ENCODE measurements at places on chromosomes 6 and 20.

GRCh38 chr6:131615275-131615674 lies 12.8 kb downstream of the MED23 start:
- no peak for DNase-seq

DNA sequence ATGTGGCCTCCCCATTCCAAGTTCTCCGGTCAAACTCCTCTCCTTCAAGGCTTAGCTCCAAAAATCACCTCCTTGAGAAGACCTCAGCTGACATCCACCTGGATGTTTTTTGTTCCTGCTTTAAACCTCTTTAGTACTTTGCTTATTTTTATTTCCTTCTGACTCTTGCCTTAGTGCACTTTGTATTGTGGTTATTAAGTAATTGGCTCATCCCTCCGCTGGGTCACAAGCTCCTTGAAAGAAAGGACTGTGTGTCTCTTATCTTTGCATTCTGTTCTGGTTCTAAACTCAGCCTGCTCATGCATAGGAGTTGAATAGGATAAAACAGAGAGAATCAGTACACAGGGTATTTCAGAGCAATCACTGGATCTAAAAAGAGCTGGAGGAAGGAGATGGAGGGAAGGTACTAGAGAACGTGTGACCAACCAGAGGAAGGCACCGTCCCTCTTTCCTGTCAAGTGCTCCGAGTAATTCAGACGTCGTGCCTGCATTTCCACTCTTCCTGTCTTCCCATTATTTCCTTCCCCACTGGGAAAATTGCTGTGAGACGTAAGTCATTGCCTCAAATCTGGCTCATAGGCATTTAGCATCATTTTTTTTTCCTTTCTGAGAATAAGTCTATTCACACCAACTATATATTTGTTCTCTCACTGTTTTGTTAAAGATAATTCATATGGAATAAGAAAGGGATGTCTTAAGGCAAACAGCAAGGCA lies 59.7 kb upstream of the GLP1R start:
- DNase-seq, result no peak

DNA sequence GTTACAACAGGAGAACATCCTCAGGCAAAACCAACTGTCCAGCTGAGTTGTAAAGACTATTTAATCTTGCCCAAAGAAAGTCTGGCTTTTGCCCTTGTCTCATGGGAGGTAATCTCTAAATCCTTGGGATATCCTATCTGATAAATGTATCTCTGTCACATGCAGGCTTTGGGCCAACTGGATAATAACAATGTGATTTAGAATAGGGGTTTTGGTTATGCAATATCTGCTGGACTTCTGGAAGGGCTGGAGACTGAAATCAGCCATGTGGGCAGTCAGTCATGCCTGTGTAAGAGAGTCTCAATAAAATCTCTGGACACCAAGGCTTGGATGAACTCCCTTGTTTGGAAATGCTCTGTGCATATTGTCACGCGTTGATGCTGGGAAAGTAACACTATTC lies 56.3 kb upstream of the PRL start:
- no peak for DNase-seq

DNA sequence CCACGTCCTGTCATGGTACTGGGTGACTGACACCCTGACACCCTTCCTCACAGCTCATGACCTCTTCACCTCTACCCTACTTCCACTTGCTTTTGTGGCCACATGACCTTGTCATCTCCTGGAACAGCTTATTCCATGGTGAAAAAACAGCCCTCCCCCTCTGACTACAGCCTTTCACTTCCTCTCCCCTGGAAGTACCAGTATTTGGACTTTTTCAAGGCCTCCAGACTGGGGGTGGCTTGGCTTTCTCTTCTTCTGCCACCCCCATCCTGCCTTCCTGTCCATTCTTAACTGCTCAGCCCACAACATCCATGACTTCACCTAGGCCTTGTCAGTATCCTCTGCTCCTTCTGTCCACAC lies 168.4 kb downstream of the CARMIL1 start:
- DNase-seq, result no peak

- DNase-seq, result no peak
Measured at GRCh38 chr20:25985597-25985996, 288.9 kb upstream of the ZNF337 start.

GRCh38 chr6:583635-584034 lies 73.3 kb downstream of the HUS1B start:
- DNase-seq, result no peak

DNA sequence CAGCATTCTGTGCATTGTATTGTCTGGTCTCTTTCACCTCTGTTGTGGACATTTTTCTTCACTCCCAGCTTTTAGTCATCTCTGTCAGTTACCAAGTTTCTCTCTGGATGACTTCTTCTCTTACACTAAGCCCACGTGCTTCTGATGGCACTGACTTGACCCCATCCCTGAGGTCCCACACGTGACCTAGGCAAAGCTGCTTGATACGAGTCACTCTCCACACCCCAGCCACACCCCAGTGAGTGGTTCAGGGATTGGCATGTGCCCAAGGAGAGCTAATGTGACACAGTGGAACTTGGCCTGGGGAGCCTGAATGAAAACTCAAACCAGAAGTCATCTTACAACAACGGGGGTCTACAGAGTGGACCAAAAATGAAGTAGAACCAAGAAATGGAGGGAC lies 32.2 kb downstream of the HTR1E start:
- no peak for DNase-seq

DNA sequence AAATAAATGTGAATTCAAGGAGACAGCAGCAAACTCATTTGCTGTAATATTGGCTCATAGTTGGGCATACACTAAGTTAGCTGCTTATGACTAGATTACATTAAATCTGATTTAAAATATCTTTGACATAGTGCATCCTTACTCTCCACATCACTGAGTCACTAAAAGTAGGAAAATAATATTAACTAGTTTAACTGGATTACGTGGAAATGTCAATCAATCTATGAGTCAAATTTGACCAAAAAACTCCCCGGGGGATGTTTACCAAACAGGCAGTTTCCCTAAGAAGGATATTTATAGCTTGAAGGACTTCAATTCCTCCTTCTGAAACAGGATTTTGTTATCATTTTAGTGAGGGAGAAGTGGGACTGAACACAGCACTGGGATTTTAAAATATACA lies 366.5 kb downstream of the ESR1 start:
- DNase-seq, result no peak

DNA sequence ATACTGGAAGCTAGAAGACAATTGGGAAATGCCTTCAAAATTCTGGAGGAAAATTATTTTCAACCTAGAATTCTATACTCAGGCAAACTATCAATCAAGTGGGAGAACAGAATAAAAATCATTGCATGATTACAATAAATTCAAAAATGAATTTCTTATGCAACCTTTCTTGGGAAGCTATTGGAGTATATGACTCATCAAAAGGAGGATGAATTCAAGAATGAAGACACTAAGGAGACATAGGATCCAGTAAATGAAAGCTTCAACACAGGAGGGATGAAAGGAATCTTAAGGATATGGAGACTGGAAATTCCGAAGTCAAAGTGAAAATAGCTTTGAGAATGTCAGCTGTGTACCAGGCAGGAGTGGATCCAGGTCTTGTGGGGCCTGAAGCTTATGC lies 12.6 kb upstream of the UBR2 start:
- DNase-seq, result no peak

DNA sequence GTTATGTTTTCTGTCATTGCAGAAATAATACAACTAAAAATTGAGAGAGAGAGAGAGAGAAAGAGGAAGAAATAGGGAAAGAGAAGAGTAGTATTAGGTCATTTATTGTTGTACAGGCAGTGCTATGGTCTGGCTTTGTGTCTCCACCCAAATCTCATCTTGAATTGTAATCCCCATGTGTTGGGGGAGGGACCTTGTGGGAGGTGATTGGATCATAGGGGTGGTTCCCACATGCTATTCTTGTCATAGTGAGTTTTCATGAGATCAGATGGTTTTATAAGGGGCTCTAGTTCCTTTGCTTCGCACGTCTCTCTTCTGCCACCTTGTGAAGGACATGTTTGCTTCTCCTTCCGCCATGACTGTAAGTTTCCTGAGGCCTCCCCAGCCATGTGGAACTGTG lies 677.4 kb upstream of the CHD6 start:
- no peak for DNase-seq

DNA sequence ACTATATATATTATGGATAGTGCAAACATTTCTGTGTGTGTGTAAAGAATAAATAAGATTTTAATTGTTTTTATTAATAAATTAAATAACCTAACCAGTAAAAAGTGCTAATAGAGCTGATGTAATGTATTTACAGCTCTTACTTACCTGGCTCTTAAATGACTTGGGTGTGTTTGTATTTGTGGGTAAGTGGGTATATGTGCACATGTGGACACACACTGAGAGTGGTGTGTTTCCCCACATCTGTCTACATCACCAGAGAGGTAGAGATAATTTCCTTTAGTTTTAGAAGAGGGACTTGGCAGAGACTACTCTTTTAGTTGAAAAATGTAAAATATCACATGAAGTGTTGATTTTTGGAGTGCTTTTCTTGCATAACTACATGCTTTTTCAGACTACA lies 76.0 kb downstream of the UST start:
- DNase-seq, result no peak

DNA sequence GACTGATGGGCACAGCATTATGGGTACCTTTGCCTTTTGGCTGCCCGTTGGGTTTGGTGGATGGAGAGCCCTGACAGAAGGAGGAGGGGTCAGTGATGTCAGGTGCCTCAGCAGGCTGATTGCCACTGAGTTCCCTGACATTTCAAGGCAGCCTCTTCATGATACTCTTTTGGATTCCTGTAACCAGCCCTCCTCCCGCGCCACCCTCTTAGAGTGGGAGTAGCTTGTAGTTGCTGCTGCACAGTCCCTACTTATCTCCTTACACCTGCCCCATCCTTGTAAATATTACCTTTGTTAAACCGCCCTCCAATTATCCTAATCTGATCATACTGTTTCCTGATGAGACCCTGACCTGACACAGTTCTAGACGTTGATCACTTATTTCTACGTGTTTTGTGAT lies 140.0 kb downstream of the CFAP61 start:
- no peak for DNase-seq

DNA sequence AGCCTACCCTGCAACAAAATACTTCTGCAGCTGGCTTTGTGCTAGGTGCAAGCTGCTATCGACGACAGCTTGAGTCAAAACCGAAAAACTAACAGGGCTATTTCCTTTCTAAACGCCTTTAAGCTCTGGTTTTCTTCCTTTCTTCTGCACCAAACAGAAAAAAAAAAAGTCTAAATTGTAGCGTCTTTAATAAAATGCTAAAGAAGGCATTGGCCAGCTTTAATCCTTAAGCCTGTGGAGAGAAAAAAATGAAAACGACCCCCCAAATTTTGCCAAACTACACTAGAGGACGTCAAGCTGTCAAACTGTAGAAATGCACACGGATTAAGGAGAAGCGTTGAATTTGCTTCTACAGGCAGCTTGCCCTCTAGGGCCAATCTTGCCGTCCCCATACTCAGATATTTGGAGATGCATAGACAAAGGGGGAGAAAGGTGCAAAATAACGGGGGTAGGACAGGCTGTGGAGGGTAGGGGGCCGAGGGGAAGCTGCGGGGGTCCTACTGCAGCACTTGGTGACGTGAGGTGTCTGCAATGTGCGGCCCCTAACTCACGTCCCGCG lies 1.4 kb upstream of the NRN1 start:
- no peak for DNase-seq

- DNase-seq, result no peak
Measured at GRCh38 chr20:38337561-38338140, 8.6 kb upstream of the LBP start.

DNA sequence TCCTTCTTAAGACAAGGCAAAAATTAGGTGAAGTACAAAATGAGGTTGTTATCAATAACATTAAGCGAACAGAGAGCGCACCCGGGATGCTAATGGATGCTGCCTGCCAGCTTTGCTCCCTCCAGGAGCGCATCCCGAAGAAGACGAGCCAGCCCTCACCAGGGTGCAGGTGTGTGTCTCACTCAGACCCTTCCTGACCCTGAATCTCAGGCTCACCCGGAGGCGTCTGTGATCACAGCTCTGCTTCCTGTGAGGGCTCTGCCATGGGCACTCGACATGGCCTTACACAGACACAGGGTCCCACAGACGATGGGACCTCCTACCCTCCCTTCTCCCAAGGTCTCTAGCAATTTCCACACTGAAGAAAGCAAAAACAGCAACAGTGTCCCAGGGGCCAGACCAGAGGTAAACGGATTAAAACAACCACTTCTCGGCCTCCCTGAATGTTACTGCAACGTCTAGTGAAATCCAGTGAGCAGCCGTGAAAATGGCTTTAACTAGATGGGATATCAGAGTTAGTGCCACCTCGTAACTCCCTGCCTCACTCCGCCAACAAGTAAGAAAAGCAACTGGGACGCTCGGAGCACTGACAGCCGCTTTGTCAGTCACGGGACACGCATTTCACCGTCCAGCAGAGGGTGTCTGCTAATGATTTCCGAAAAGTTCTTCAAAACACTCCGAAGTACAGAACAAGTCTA lies 11.7 kb downstream of the ZBTB46 start:
- no peak for DNase-seq

GRCh38 chr6:119844387-119844786 lies 494.8 kb upstream of the MAN1A1 start:
- DNase-seq, result no peak

- no peak for DNase-seq
Measured at GRCh38 chr6:21596949-21597682, 3.6 kb downstream of the SOX4 start.

GRCh38 chr6:108587258-108588059 lies 26.7 kb downstream of the FOXO3 start:
- DNase-seq, result no peak

DNA sequence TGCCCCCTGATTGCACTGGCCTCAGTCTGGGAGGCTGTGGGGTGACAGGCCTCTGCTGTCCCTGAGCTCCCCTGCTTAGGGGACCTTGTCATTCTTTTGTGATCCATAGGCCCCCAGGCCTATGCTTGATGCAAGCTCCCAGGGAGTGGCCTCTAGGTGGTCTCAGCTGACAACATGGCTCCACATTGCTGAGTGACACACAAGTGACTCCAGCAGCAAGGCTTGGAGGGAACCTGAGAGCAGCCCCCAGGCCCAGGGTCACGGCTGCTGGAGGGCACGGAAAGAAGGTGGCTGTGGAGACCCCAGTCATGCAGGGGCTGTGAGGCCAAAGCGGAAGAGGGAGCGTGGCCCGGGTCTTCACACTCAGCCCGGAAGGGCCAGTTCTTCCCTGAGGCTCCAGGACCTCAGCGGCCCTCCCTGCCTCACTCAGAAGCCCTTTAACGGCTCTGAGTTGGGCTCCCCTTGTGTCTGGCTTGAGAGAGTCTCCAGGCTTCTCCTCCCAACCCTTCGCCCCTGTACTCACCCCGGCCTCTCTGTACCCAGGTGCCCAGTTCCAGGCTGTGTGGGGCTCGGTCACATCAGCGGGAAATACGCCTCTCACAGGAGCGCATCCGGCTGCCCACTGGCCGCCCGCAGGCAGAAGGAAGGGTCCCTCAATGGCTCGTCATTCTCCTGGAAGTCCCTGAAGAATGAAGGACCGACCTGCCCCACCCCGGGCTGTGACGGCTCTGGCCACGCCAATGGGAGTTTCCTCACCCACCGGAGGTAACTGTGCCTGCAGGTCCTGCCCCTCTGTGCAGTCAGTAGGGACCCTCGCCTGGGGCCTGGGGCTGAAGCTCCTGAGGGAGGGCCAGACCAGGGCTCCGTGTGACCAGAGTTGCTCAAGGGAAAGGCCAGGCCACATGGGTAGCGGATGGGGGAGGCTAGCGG lies 23.7 kb upstream of the PCMTD2 start:
- no peak for DNase-seq
